ENCODE measurements at places on chromosomes 7 and 10.

DNA sequence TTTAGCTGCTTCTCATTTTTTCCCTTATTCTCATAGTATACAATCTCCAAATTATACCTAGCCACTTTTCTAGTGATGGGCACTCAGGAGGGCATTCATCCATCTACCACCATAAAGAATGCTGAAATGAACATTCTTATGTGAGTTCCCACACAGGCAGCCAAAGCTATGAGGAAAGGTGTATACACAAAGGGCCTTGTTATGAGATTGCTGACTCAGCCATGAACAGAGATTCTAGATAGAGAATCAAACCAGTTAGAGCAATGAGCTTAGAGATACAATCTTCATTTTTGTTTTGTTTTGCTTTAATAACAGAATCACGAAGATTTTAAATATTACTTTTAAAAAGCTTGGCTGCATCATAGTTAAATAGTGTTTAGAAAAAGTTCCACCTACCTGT is 54.8 kb upstream of the TNKS2 start:
- DNase-seq, result no peak

DNA sequence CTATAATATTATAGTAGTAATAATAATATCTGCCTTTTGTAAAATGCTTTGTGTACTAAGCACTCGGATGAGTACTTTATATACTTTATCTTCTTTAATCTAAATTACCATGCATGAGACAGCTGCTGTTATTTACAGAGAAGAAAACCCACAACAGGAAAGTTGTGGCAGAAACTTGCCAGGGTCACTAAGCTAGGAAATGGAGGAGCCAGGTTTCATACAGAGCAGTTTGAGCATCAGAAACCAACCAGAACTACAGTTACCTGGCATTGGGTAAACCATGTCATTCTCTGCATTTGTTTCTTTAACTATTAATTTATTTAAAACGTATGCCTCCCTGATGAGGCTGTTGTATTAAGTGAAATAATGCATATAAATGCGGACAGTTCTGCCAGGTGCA is 129.9 kb downstream of the CSTF2T start:
- no peak for DNase-seq

- DNase-seq, result no peak
These were observed 425.8 kb upstream of the FOXK1 start for GRCh38 chr7:4256286-4256685.

GRCh38 chr10:20760460-20760859 is 136.7 kb downstream of the NEBL start:
- DNase-seq, result no peak

DNA sequence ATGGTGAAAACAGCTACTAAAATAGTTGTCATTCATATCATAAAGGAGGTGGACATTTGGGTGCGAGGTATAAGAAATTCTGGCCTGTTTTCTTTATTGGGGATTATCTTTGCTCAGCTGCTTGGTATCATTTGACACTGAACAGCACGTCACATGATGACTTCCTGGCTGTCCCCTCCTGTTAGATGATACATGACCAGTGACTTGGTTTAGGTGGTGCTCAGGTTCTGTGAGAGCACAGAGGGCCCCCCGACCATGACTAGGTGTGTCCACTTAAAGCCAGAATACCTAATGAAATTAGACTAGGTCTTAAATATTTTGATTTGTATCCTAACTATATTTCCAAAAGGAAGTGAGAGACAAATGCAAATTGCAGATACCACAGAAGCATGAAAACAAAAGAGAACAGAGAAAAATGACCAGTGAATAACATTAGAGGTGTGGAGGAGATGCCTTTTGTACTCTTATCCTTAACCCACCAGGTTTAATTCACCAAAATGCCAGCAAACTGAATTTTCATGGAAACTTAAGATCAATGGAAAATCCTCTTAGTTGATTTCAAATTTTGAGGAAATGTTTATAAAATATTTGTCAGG is 50.6 kb upstream of the GJD4 start:
- no peak for DNase-seq

DNA sequence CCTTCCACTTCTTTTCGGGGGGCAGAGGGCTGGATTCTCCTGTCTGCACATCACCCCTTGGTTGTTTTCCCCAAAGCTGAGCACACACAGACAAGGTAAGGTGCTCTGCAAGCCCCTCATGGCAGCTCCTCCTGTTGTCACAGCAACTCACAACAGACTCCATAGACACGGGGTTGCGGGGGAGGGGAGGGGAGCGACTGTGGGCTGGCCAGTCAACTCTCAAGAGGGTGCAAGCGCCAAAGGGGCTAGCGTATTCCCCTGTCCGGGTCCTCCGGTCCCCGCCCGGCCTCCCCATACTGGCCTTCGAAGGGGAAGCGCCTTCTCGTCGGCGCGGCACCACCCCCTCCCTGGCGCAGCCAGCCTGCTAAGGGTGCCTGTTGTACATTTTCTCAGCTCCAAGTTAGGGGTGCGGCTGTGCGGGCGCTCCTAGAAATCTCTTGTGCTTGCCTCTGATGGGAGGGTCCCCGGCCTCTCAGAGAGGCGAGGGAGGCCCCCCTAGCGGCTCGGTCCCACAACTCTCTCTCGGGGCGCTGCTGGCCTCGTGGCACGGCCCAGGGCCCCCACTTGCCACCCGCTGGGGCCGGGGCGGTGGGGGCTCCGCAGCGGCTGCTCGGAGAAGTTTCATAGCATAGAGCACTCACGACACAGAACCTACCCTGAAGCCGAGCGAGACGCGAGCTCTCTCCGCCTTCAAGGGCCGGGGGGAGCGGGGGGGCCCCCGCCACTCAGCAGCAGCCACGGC is 498 bp downstream of the RHOBTB1 start:
- peak; percentile 12 for DNase-seq

- DNase-seq, result no peak
These were observed 191.7 kb downstream of the SEMA3E start for GRCh38 chr7:83457022-83457892.

GRCh38 chr10:110170142-110170971 is 37.0 kb upstream of the MXI1 start:
- DNase-seq, result no peak
